Pulmonary artery endothelial cell (primary cell): ENCODE measurements at places on chromosomes 5 and 9. TPM values are rescaled to one million over a fixed set of nuclear protein-coding genes. Genes with fewer than 3 reads are reported as not detected.

Gene CCDC171
- total RNA-seq = 0.86 and 1.1 TPM in 2 replicates

Gene SHOC1
- not detected in 2 replicates for total RNA-seq

Gene SLC6A18
- total RNA-seq = not detected in 2 replicates

Gene RNF130
- 27.6 and 28.1 TPM in 2 replicates for total RNA-seq

Gene SPEF2
- total RNA-seq = 0.88 and 0.92 TPM in 2 replicates

Gene PPP2R2B
- not detected in 2 replicates for total RNA-seq

Gene PCDHB14
- 0.53 and 0.78 TPM in 2 replicates for total RNA-seq

Gene ANKRD31
- not detected in 2 replicates for total RNA-seq

Gene MARCOL
- not detected in 2 replicates for total RNA-seq

Gene SEMA6A
- total RNA-seq = 0.35 and 0.92 TPM in 2 replicates

Gene CCDC192
- total RNA-seq = not detected in 2 replicates

DNA sequence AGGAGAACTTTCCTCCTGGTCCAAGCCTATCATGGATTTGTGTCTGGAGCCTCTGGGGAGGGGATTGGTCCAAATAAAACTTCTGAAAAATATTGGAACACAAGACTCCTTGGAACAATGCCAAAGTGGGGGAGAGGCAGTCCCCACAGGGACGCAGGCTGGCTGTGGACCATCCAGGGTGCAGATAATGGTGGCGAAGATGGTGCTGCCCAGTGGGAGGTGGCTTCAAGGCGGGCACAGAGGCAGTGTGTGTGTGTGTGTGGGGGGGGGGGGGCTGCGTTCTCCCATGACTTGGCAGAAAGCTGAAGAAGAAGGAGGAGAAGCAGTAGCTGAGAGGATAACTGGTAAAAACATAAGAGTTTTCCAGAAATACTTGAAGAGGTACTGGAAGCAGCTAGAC is 186.4 kb downstream of the MELK start:
- DNase-seq = no peak

DNA sequence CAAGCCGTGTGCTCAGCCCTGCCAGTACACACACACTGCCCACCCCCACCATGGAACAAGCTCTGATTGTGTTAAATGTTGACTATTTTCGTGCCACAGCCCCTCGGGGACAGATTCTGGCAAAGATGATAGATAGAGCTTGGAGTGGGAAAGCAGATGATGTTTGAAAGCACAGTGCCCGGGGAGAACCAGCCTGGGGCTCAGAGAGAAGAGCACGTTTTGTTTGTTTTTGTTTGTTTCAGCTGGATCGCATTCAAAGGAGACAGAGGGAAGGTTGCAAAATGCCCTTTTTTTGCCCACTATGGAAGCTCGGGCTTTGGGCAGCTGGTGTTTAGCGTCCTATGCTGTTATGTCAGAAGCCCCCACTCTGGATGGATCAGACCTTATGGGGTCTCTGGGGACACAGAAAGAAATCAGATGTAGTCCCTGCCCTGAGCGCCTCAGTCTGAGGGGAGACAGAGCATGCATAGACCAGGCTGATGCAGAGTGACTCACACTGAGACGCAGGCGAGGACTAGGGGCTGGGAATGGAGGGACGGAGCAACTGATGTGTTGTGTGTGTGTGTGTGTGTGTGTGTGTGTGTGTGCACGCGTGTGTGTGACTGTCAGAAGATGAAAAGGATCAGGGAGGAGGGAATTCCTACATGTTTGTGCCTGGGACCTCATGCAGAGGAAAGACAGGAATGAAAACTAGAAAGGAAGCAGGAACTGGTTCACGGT is 229.7 kb downstream of the MELK start:
- no peak for DNase-seq

GRCh38 chr9:76571288-76571687 is 112.3 kb downstream of the GCNT1 start:
- DNase-seq = no peak

- DNase-seq = no peak
Measured at GRCh38 chr9:75610246-75610645, 280.2 kb upstream of the PCSK5 start.

DNA sequence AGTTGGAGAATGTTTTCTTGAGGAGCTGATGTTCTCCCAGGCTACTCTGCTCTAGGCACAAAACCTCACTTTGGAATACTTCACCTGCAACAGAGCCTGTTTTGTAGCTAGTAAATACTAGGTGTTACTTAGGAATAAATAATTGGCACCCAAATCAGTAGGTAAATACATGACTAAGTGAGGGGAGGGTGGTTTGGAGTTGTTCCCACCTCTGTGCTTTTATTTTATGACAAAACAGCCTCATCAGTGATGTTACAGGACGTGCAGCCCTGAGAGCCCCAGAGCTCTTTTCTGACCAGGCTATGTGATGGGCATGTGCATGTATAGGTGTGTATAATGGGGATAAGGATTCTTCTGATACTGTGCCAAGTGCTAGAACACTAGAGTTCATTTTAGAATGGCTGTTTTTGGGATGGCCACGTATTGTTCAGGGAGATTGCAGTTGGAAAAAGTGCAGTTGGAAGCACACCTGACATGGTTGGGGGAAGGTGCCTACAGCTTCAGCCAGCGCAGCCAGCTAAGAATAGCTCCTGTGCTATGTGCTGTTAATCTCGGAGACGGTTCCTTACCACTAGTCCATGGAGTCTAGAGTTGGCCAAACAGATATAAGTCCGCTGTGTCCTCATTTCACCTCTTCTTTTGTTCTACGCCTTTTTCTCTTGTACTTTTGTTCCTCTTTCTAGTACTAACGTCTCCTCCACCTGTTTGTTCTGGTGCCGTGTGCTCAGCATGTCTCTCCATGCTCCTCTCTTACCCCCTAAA is 284.7 kb downstream of the FANCC start:
- no peak for DNase-seq

DNA sequence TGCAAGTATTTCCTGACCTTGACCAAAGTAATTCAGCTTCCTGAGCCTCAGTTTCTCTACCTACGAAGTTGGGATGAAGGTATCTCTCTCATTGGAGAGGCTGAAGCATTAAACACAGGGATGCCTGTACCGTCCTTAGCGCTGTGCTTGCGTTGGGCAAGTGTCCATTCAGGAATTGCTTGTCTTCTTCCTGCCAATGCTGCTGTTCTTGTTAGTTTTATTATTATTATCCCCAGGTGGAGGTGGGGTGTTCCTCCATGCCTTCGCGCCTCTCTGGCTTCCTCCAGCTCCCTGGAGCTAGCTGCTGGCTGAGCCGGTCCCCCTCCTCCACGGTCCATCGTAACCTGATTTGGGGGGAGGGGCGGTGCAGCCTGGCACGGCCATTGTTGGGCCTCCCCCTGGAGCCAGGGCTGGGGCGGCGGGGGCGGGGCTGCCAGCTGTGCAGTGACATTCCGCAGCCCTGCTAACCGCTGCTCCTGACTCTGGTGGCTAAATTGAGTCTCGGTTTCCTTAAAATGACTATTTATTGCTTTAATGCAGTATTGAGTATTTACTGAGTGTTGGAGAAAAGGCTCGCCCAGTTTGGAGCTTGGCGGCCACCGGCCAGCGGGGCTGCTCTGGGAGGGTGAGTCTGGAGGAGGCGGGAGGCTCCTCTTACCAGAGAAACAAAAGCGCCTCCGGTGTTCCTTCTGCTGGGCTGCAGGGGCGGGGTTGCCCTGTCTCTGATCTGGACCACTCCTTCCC is 51.3 kb downstream of the LMX1B start:
- no peak for DNase-seq

GRCh38 chr9:79877943-79878602 is 306.3 kb downstream of the TLE4 start:
- no peak for DNase-seq

- no peak for DNase-seq
Measured at GRCh38 chr9:129351642-129352145, 173.6 kb upstream of the IER5L start.

DNA sequence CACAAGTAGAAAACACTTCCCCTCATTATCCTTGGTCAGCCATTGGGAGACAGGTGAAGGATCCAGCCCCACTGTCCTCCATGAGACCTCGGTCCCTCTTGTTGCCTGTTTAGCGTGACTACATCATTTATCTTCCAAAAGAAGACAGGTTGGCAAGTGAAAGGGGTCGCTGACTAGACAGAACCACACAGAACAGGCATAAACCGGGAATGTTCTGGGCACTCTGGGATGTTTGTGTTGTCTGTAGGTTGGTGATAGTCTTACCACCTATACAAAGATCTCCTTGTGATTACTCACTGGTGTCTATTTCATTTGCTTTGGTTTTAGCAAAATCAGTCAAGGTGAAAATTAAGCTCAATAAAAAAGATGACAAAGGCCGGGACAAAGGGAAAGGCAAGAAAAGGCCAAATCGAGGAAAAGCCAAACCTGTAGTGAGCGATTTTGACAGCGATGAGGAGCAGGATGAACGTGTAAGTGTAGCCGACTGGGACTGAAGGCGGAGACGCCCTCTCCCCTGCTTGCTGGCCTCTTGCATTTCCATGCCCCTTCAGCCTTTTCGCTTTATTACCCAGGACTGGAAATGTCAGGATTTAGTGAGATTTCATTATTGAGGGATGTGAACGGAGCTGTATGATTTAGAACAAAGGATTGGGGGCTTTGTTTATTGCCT is 175.9 kb downstream of the SMARCA2 start:
- no peak for DNase-seq

GRCh38 chr9:136996361-136997292 is at the start of gene CLIC3:
Gene CLIC3 (minus strand): TSS chr9:136996568. CDS start chr9:136996543, 25 bp downstream.
- DNase-seq = no peak

GRCh38 chr9:37100327-37100726 is 20.0 kb upstream of the ZCCHC7 start:
- DNase-seq = no peak

DNA sequence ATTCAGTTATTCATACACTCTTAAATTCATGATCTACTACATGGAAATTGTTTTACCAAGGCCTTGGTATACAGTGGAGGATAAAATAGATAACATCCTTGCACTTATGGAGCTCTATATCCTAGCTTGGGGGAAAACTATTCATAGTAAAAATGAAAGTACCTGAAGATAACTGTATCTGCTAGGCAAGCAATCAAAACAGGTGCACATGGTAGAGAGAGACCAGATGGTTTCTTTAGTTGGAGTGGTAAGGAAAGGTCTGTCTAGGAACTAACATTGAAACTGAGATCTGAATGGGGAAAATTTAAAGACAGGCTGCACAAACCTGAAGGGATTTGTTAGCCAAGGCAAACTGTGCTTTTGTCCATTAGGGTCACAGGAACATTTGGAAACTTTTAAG is 11.1 kb upstream of the SLCO4C1 start:
- no peak for DNase-seq

GRCh38 chr5:179763215-179763945 is 30.4 kb upstream of the LTC4S start:
- DNase-seq = peak; percentile 52

- no peak for DNase-seq
Measured at GRCh38 chr5:132830436-132831094, at the start of gene SHROOM1. Gene SHROOM1 (minus strand): TSS chr5:132830647. CDS start chr5:132826140, 4,507 bp downstream.

GRCh38 chr5:77795846-77796245 is 19.7 kb upstream of the TBCA start:
- no peak for DNase-seq

DNA sequence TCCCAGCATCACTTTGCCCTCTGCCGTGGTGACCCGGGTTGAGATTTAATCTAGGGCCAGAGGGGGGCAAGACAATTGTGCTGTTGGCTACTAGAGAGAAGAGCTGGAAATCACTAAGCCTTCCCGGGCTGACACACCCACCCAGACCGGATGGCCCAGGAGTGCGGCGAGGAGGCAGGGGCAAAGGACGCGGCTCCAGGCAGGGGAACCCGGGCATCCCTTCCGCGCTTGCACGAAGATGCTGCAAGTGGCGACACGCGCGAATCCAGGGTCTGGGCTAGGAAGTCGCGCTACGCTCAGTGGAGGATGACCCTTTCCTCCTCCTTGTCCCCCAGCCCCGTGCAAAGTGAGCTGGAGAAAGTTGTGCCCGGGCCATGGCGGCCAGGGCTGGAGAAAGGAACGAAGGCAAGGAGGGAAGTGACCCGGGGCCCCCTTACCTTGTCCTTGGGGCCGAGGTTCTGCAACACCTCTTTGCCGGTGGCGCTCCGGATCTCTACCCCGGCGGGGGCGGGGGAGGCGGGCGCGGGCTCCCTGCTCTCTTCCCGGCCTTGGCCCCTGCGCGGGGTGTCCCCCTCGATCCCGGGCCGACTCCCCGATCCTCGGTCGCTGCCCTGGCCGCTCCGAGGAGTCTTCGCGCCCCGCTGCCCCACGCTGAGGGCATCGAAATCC is 693 bp downstream of the DPYSL3 start:
- no peak for DNase-seq

- DNase-seq = no peak
Measured at GRCh38 chr5:178368274-178368673, 135.7 kb upstream of the PHYKPL start.
